ENCODE measurements at places on chromosomes 7 and 10. TPM values are rescaled to one million over a fixed set of nuclear protein-coding genes. Genes with fewer than 3 reads are reported as not detected.

DOCK4 gene
- total RNA-seq: 28.8 TPM

ABCA13 gene
- 0.07 TPM for total RNA-seq

CALCR gene
- total RNA-seq: not detected

WNT8B gene
- 3.1 TPM for total RNA-seq

- no peak overlapping the region for H3K4me3 ChIP-seq
- no peak overlapping the region for H3K27ac ChIP-seq
- DNase-seq: no peak
These were observed 53.9 kb downstream of the AP3M1 start for GRCh38 chr10:74096777-74097176.

Measured in progenitor cell of endocrine pancreas (in vitro differentiated cells).